Neural crest cell (in vitro differentiated cells): ENCODE measurements at places on chromosomes 5 and 9. TPM values are rescaled to one million over a fixed set of nuclear protein-coding genes. Genes with fewer than 3 reads are reported as not detected.

Gene ADAMTSL1
- 2.3 and 2.5 TPM in 2 replicates for total RNA-seq

Gene SLC1A3
- total RNA-seq, result 24.4 and 26.5 TPM in 2 replicates

Gene FSD1L
- 16.9 and 17.0 TPM in 2 replicates for total RNA-seq

- no peak for DNase-seq
These were observed 190.4 kb downstream of the DRD1 start for GRCh38 chr5:175253597-175253996.

GRCh38 chr5:68180121-68181038, 35.2 kb upstream of the PIK3R1 start:
- no peak for DNase-seq

DNA sequence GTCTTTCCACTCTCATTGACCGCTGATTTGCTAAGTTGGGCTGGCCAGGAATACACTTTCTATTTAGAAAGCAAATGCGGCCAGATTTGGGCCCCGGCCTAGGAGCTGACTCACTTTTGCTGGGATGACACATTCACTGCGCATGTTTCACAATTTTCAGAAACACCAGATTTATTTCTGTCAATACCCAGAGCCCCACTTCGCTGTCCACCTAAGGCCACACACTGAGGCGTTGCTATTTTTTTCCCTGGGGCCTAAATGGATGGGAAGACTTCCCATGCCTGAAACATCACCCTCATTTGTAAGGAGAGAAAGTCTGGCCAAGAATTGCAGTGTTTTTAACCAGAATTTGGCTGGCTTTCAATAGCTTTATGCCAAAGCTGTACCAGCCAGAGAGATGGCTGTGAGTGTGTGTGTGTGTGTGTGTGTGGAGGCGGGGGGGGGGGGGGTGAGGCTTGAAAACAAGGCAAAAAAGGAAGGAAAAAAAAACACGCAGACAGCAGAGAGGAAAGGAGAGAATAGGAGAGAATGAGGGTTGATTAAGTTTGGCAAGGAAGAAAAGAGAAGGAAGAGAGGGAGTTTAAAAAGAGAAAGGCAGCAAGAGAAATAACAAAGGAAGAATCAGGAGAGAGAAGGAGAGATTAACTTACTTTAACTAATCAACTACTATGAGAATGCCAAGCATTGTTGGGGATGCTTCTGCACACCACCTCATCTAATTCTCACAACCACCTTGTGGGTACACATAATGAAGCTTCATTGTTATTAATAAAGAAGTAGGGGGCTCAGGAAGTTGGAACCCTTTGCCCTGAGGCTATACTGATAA, 261.4 kb upstream of the KLF4 start:
- DNase-seq, result no peak

DNA sequence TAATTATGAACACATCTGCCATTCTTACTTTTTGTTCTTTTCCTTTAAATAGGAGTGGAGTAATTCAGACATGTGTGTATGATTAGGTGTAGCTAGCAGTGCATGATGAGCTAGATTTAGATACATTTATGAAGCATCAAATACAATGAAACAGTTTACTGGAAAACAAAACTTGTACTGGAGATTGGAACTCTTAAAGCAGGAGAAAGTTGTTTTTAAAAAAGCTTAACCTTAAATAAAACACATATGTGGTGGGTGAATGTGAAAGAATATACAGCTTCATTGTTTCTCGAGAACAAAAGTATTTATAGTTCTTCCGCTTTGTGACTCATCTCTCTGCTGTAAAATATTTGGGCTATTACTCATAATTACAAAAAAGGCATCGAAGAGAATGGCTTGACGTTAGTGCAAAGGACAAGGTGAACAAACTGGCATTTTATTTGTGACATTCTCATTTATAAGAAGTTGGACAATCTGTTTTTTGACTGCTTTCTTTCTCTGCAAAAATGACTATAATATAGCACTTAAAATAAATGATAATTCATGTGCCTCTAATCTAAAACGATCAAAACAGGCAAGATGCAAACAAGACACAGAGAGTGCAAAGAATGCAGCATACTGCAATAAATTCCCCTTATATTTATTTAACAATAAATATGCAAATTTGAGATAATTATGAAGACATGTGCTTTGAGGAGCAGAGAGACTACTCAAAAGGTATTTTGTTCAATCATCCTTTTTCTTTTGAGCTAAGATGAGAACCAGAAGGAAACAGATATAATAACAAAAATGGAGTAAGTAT, 478.8 kb downstream of the CETN3 start:
- no peak for DNase-seq

- no peak for DNase-seq
These were observed 78.7 kb downstream of the HAPLN1 start for GRCh38 chr5:83641946-83642345.
